ENCODE measurements at places on chromosomes 2 and 18. TPM values are rescaled to one million over a fixed set of nuclear protein-coding genes. Genes with fewer than 3 reads are reported as not detected.

GRCh38 chr2:236238751-236239150 lies 25.5 kb downstream of the ASB18 start:
- DNase-seq, result no peak
- H3K27ac ChIP-seq, result no peak overlapping the region
- no peaks in the 10 kb centered on the region for H3K36me3 ChIP-seq
- no peak overlapping the region for H3K4me3 ChIP-seq

DNA sequence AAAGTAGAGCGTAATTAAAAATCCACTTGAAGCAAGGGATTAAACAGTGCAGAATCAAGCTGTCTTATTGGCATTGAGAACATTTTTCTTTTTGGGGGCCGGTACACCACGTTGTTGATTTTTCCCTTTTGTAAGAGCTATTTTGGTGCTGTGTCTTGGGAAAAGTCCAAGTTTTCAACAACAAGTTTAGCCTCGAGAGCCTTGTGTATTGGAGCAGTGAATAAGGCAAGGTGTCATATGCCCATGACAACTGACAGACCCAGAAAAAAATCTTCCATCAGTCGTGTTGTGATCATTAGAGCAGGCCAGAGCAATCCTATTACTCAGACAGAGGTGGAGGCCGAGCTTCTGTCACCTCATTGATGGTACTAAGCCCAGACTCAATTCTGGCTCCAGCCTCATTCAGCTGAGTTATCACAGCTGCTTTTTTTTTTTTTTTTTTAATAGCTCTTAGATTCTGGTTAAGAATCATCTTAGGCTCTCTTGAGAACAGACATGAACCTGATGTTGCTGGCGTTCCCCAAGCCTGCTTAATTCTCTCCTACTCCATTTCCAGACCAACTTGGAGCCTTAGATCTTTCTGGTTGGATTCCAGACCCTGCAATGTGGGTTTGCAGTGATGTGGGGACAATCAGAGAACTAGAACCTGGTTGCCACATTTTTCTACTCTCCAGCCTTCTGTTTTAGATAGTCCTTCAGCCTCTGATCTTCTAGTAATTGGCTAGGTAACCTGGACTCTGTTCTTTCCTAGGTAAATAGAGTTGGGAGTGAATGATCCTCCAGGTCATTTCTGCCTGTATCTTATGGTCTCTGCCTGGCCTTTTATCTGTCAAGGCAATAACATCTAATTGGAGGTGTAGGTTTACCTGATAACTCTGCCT lies 43.1 kb downstream of the MOGAT1 start:
- no peak for DNase-seq
- H3K4me3 ChIP-seq, result no peak overlapping the region
- H3K36me3 ChIP-seq, result no peaks in the 10 kb centered on the region
- peaks cover 5% of the 10 kb centered on the region for H3K4me1 ChIP-seq

GRCh38 chr2:68214381-68214780 lies 38.0 kb downstream of the PPP3R1 start:
- H3K36me3 ChIP-seq, result no peaks in the 10 kb centered on the region
- no peaks in the 10 kb centered on the region for H3K27me3 ChIP-seq
- no peak for DNase-seq
- no peak overlapping the region for H3K27ac ChIP-seq

Gene KCNG2
- total RNA-seq, result not detected

Gene IL1RL1
- 0.37 TPM for total RNA-seq

Gene ADAM23
- total RNA-seq, result 0.67 TPM

Gene GCFC2
- 11.5 TPM for total RNA-seq

- H3K36me3 ChIP-seq, result no peaks in the 10 kb centered on the region
- no peaks in the 10 kb centered on the region for H3K27me3 ChIP-seq
- H3K27ac ChIP-seq, result no peak overlapping the region
- peaks cover 13% of the 10 kb centered on the region for H3K4me1 ChIP-seq
These were observed 147.0 kb downstream of the NEDD4L start for GRCh38 chr18:58190842-58191530.

- no peaks in the 10 kb centered on the region for H3K27me3 ChIP-seq
- H3K4me1 ChIP-seq, result no peaks in the 10 kb centered on the region
- no peak overlapping the region for H3K4me3 ChIP-seq
- no peak for DNase-seq
These were observed 3.5 kb upstream of the NMUR1 start for GRCh38 chr2:231533777-231534125.

Gene STARD6
- not detected for total RNA-seq

DNA sequence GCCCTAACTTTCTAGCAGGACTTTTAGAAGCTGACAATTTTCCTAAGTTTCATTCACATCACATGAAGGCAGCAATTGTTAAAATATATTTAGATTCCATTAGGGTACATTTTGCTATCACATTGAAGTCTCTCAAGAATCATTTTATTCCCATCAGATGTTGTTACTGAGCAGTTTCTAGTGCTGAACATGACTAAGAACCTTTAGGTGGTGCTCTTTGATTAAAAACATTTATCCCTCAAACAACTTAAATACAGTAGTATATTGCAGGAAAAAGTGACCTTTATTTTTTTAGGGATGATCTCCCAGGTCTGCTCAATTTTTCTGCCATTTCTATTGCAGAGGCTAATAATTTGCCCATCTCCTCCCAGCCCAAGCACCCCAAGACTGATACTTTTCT lies 22.9 kb upstream of the NARS1 start:
- H3K4me1 ChIP-seq, result no peaks in the 10 kb centered on the region
- H3K27me3 ChIP-seq, result no peaks in the 10 kb centered on the region
- no peak overlapping the region for H3K4me3 ChIP-seq

DNA sequence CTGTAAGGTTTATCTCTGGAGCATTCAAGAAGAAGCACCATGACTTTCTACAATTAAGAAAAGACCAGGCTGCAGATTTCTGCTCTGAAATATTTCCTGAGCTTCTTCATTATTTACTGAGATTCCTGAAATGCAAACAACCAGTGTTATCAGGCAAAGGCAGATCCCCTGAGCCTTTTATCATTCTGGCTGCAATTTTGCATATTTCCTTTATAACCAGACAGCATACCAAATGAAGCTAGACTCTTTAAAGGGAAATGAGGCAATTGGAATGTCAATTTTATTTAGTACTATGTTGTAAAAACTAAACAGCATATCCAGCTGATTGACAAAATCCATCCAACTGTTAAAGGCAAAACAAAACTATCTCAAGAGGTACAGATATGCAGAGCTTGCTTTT lies 372.5 kb downstream of the RIT2 start:
- no peaks in the 10 kb centered on the region for H3K4me1 ChIP-seq
- no peak for DNase-seq
- no peaks in the 10 kb centered on the region for H3K27me3 ChIP-seq
- H3K36me3 ChIP-seq, result no peaks in the 10 kb centered on the region
- H3K4me3 ChIP-seq, result no peak overlapping the region

- peaks cover 13% of the 10 kb centered on the region for H3K4me1 ChIP-seq
- DNase-seq, result no peak
- H3K27ac ChIP-seq, result no peak overlapping the region
- no peaks in the 10 kb centered on the region for H3K27me3 ChIP-seq
- no peaks in the 10 kb centered on the region for H3K36me3 ChIP-seq
These were observed 32.0 kb downstream of the NEDD4L start for GRCh38 chr18:58076052-58076451.

- no peaks in the 10 kb centered on the region for H3K27me3 ChIP-seq
- no peaks in the 10 kb centered on the region for H3K36me3 ChIP-seq
- no peak overlapping the region for H3K27ac ChIP-seq
These were observed 2.2 kb downstream of the ITM2C start for GRCh38 chr2:230866756-230867523.

Gene SNED1
- total RNA-seq, result 9.4 TPM

DNA sequence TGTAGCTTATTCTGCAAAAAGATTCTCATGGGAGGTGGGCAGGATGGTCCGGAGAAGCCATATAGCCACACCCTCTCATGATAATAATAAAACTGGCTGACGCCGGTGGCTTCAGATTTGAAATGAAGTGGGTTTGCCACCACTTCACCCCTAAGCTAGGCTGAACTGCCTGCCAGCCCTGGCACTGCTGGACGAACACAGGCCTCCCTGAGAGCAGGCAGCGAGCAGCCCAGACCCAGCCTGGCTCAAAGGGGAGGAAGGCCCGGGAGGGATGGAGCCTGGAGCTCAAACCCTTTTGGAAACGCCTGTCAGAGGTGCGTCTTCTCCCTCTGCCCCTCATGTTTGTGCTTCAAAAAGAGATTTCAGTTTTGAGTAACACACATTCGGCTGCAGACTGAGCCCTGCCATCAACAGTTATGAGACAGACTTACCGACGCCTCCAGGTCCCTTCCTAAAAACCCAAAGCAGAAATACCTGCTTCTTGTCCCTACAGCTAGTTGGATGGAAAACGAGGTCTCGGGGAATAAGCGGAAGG lies 71.1 kb upstream of the HPCAL1 start:
- DNase-seq, result no peak
- peaks cover 25% of the 10 kb centered on the region for H3K4me1 ChIP-seq
- H3K27me3 ChIP-seq, result no peaks in the 10 kb centered on the region
- no peak overlapping the region for H3K27ac ChIP-seq
- H3K36me3 ChIP-seq, result no peaks in the 10 kb centered on the region
- no peak overlapping the region for H3K4me3 ChIP-seq

DNA sequence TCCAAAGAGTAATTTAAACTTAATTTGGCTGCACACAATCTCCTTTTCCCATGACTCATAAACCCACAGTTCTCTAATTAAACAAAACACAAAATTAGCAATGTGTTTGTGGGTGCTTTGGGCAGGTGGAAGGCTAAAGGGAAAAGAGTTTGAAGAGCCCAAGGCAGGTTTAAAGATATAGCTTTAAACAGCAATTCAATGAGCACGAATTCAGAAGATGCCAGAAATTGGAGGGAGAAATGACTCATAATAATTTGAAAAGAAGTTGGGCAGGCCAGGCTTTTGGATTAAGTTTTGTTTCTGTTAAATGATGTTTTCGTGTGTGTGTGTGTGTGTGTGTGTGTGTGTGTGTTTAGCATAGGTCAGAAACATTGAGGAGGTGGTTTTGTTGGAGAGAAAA lies 594.8 kb upstream of the ZEB2 start:
- H3K4me3 ChIP-seq, result no peak overlapping the region
- no peak overlapping the region for H3K27ac ChIP-seq
- DNase-seq, result no peak
- H3K4me1 ChIP-seq, result no peaks in the 10 kb centered on the region

Gene CYP27C1
- total RNA-seq, result 0.03 TPM

- no peak overlapping the region for H3K27ac ChIP-seq
- no peaks in the 10 kb centered on the region for H3K36me3 ChIP-seq
- no peaks in the 10 kb centered on the region for H3K4me1 ChIP-seq
- no peaks in the 10 kb centered on the region for H3K27me3 ChIP-seq
These were observed 893.9 kb downstream of the SUCLG1 start for GRCh38 chr2:83565181-83565580.

DNA sequence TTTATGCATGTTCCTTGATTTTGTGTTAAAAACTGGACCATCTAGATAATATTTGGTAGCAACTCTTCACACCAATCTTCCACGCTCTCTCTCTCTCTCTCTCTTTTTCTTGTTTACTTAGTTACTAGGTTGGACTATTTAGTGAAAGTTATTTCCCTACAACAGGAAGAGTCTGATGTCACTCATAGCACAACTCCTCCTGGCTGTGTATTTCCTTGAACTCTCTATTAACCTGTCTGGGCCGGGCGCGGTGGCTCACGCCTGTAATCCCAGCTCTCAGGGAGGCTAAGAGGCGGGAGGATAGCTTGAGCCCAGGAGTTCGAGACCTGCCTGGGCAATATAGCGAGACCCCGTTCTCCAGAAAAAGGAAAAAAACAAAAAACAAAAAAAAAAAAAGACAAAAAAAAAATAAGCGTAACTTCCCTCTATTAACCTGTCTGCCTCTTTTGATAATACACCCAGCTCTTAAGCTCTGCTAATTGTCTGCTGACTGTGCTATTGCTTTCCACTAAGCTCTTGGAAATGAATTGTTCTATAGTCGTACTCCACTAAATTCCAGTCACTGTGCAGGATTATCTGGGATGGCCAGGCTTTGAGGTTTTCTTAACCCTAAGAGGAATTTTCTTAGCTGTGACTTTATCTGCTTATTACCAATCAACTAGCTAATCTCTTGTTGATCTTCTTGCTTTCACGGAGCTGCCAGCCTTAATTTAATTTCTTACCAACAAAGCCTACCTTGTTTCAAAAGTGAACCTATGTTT lies 18.1 kb upstream of the CDH19 start:
- no peaks in the 10 kb centered on the region for H3K4me1 ChIP-seq
- H3K4me3 ChIP-seq, result no peak overlapping the region
- no peaks in the 10 kb centered on the region for H3K36me3 ChIP-seq
- H3K27ac ChIP-seq, result no peak overlapping the region
- H3K27me3 ChIP-seq, result no peaks in the 10 kb centered on the region
- no peak for DNase-seq

Gene MAIP1
- total RNA-seq, result 6.0 TPM

Gene CHRNG
- total RNA-seq, result not detected

Gene TCF23
- total RNA-seq, result 0.05 TPM

- no peaks in the 10 kb centered on the region for H3K27me3 ChIP-seq
- no peak overlapping the region for H3K4me3 ChIP-seq
- no peaks in the 10 kb centered on the region for H3K4me1 ChIP-seq
- no peak overlapping the region for H3K27ac ChIP-seq
These were observed 251.5 kb upstream of the NXPH2 start for GRCh38 chr2:139031722-139032121.

DNA sequence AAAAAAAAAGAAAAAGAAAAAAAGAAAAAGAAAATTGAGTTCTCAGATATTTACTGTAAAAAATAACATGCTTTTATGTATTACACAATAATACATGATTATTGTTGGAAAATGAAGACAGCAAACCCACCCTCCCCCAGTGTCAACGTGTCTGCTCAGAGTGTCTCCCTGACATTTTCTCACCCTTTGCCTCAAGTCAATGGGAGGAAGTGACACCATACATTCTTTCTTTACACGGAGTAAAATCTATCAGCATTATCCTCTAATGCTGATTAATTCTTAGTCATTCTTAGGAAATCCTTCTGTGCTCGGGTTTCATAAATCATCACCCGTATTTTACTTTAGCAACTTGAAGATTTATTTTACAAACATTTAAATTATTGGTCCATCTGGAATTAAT lies 32.0 kb downstream of the CTAGE1 start:
- no peaks in the 10 kb centered on the region for H3K27me3 ChIP-seq
- H3K36me3 ChIP-seq, result no peaks in the 10 kb centered on the region
- DNase-seq, result no peak

DNA sequence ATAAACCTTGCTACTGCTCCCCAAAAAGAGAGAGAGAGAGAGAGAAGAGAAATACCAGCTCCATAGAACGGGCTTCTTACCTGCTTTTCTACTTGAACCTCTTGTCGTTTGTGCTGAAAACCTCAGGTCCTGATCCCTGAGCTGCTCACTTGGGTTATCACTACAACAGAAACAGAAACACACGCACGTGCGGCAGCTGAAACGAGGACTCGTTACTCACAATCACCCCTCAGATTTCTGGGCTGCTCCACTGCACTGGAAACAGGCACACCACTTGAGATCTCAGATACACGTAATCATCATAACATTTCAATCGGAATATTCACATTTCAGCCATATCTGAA lies 48.2 kb upstream of the GPC1 start:
- H3K36me3 ChIP-seq, result no peaks in the 10 kb centered on the region
- H3K4me3 ChIP-seq, result no peak overlapping the region
- no peaks in the 10 kb centered on the region for H3K4me1 ChIP-seq
- no peak overlapping the region for H3K27ac ChIP-seq
- no peaks in the 10 kb centered on the region for H3K27me3 ChIP-seq
